Activated T-cell treated with anti-CD3 and anti-CD28 coated beads, Interleukin-2, amount 50 U/mL, for 72 hours (primary cell): ENCODE measurements at places on chromosomes 2 and 18. TPM values are rescaled to one million over a fixed set of nuclear protein-coding genes. Genes with fewer than 3 reads are reported as not detected.

GRCh38 chr2:239131521-239131920 lies 269.3 kb downstream of the HDAC4 start:
- DNase-seq, result no peak

GRCh38 chr2:160742667-160743066 lies 249.1 kb upstream of the RBMS1 start:
- no peak for DNase-seq

DNA sequence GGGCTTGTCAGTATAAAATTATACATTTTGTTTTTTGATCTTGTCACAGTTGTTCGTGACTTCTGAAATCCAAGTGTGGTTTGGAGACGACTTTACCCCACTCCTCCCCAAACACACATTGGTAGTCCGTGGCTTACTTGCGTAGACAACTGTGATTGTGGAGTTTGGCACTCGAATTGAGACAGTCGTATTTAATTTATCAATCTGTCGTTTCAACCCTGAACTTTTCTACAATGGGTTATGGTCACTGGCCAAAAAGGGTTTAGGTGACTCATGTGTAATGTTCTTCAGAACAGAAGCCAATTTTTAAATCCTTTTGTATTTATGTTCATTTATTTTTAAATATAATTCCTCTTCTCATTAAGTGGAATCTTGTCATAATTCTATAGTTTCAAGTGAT lies 129.9 kb downstream of the SPTBN1 start:
- no peak for DNase-seq

GRCh38 chr2:202278036-202278760 lies 12.6 kb downstream of the NOP58 start:
- peak; percentile 59 for DNase-seq

- no peak for DNase-seq
Measured at GRCh38 chr2:22950431-22950830, 434.5 kb upstream of the KLHL29 start.

DNA sequence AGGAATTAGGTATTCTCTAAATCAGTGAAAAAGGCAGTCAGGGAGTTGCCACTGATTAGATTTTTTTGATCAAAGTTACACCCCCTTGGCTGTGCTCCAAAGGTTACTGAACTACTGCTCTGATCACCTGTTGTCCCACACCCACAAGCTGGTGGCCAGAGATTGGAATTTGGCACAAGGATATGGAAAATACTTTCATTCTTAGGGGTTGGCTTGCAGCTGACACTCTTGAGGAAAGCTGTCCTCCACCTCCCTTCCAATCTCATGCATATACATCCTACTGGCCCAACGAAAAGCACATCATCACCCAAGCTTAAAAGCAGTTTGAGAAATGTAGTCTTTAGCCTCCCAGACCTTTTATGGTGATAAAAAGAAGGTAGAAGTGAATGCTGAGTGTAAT lies 329.5 kb upstream of the CHAC2 start:
- DNase-seq, result no peak

GRCh38 chr2:149724091-149724490 lies 136.5 kb upstream of the MMADHC start:
- DNase-seq, result no peak

DNA sequence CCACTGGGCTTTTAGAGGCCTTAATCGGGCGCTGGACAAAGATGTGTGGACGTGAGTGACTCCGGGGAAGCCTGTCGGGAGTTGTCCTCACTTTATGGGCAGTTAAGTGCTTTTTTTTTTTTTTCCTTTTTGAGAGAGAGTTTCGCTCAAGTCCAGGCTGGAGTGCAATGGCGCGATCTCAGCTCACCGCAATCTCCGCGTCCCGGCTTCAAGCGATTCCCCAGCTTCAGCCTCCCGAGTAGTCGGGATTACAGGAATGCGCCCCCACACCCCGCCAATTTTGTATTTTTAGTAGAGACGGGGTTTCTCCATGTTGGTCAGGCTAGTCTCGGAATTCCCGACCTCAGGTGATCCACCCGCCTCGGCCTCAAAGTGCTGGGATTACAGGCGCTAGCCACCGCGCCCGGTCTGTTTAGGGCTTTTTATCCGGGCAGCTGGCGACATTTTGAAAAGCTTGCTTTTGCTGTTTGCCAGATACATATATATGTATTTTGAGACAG lies 1.5 kb downstream of the MSH6 start:
- DNase-seq, result no peak

- DNase-seq, result no peak
Measured at GRCh38 chr2:175234153-175234552, 52.6 kb upstream of the ATP5MC3 start.

Gene CTLA4
- 254 TPM for total RNA-seq

Gene ADGRF3
- total RNA-seq, result 2.4 TPM
